Naive B cell (primary cell): ENCODE measurements at places on chromosomes 7 and 10. TPM values are rescaled to one million over a fixed set of nuclear protein-coding genes. Genes with fewer than 3 reads are reported as not detected.

- no peak overlapping the region for H3K27ac ChIP-seq
- no peaks in the 10 kb centered on the region for H3K4me1 ChIP-seq
- peaks cover 5% of the 10 kb centered on the region for H3K27me3 ChIP-seq
- DNase-seq, result no peak
Measured at GRCh38 chr10:43855667-43856210, 207.1 kb upstream of the ZNF32 start.

GRCh38 chr10:129236274-129236691 is 230.8 kb upstream of the MGMT start:
- no peak for DNase-seq
- H3K36me3 ChIP-seq, result no peaks in the 10 kb centered on the region
- no peak overlapping the region for H3K27ac ChIP-seq
- no peaks in the 10 kb centered on the region for H3K27me3 ChIP-seq
- H3K4me3 ChIP-seq, result no peak overlapping the region
- H3K4me1 ChIP-seq, result no peaks in the 10 kb centered on the region

The EPO gene
- not detected for polyA plus RNA-seq

- H3K27me3 ChIP-seq, result peaks cover 47% of the 10 kb centered on the region
- H3K4me3 ChIP-seq, result no peak overlapping the region
- DNase-seq, result no peak
- H3K36me3 ChIP-seq, result no peaks in the 10 kb centered on the region
- H3K27ac ChIP-seq, result no peak overlapping the region
Measured at GRCh38 chr7:44294325-44295069, 30.9 kb downstream of the CAMK2B start.

DNA sequence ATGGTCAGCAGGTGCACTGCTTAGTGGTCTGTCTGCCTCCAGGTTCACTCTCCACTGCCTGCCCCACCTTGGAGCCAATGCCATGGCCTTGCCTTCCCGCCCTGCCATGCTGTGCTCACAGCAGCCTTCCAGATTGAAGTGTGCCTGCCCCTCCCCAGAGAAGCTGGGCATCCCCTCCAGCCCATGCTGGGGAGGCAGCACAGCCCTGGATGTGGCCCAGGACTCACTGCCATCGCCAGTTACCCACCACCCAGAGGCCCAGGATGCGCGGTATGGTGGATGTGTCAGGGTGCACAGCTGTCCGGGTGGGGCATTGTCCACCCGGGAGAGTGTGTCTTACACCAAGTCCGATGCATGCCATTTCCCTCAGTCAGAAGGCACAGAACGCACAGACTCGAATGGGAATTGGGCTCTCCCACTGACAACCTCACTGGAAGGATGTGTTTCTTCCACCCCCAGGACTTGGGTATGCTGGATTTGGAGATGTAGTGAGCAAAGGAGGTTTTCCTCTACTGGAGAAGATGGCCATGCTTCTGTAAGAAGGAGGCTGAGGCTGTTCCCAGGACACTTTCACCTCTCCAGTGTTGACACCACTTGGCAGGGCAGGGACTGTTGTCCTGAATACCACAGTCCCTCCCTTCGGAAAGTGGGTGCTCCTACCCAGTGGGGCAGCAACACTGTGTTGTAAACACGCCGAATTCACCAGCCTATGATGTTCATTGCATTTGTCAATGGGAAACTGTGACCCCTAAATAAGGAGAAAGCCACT is 122.0 kb downstream of the ADARB2 start:
- H3K4me3 ChIP-seq, result no peak overlapping the region
- no peaks in the 10 kb centered on the region for H3K36me3 ChIP-seq
- peaks cover 21% of the 10 kb centered on the region for H3K27me3 ChIP-seq
- peaks cover 4% of the 10 kb centered on the region for H3K4me1 ChIP-seq
- H3K27ac ChIP-seq, result no peak overlapping the region

DNA sequence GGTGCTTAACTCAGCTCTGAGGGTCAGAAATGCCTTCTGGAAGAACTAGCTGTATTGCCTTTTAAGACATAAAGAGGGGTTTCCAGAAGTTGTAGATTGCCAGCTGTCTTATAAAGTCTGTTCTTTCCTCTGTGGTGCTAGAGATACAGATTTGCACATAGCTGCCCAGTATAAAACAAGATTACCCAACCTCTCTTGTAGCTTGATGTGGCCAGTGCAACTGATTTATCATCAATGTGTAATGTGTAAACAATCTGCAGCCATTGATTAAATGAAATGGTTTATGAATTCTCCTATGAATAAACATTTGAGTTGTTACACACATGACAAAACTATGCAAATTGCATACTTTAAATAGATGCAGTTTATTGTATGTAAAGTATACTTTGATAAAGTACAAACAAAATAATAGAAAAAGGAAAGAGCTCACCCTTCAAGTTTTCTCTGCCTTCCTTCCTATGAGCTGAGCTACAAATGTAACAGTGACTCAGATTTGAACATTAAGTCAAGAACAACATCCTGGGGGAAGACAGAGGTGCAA is 195.2 kb downstream of the TMEM26 start:
- peaks cover 34% of the 10 kb centered on the region for H3K27me3 ChIP-seq
- H3K36me3 ChIP-seq, result peaks cover 14% of the 10 kb centered on the region
- no peak for DNase-seq
- no peak overlapping the region for H3K27ac ChIP-seq

The TFEC gene
- 1.5 TPM for polyA plus RNA-seq

- H3K27ac ChIP-seq, result no peak overlapping the region
- no peak overlapping the region for H3K4me3 ChIP-seq
- H3K27me3 ChIP-seq, result peaks cover 53% of the 10 kb centered on the region
- no peaks in the 10 kb centered on the region for H3K4me1 ChIP-seq
- no peak for DNase-seq
Measured at GRCh38 chr10:127833804-127834203, 58.9 kb downstream of the CLRN3 start.

DNA sequence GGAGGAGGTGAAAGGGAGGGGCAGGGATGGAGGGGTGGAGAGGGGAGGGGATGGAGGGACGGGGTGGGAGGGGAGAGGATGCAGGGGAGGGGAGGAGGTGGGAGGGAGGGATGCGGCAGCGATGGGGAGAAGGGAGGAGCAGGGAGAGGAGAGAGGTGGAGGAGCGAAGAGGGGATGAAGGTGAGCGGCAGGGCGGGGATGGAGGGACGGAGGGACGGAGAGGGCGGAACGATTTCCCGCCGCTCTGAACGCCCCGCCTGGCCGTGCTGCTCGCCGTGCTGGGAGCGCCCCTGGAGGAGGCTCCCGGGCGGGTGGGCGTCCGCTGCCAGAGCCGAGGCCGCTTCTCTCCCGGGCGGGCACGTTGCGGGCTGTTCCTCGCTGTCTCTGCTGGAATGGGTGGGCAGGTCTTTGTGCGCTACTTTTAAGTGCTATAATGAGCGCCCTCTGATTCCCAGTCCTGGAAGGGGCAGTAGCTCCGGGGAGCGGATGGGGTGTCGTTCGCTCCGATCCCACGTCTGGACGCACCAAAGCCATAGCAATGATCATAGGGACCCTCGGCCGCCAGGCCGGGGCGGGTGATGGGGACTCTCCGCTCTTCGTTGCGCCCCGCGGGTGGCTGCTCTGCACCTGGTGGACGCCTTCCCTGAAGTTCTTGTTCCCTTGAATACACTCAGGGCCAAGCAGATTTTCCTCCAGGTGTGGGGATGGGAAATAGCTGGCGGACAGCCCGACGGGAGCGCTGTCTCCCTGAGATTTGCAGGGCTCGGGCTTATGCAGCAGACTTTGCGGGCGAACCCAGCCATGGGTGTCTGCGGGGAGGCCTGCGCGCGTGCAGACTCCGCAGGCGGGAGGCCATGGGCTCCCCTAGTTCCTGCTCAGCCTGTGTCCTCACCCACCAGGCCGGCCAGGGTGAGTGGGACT is 81.1 kb upstream of the CPXM2 start:
- H3K4me3 ChIP-seq, result no peak overlapping the region
- H3K27ac ChIP-seq, result no peak overlapping the region
- no peak for DNase-seq
- peaks cover 6% of the 10 kb centered on the region for H3K4me1 ChIP-seq

The SMKR1 gene
- polyA plus RNA-seq, result 1.1 TPM

GRCh38 chr7:44465490-44465889 is 25.0 kb downstream of the NUDCD3 start:
- H3K27me3 ChIP-seq, result no peaks in the 10 kb centered on the region
- no peaks in the 10 kb centered on the region for H3K36me3 ChIP-seq
- DNase-seq, result no peak
- no peak overlapping the region for H3K27ac ChIP-seq
- peaks cover 45% of the 10 kb centered on the region for H3K4me1 ChIP-seq

- no peaks in the 10 kb centered on the region for H3K36me3 ChIP-seq
- no peaks in the 10 kb centered on the region for H3K27me3 ChIP-seq
- no peaks in the 10 kb centered on the region for H3K4me1 ChIP-seq
- DNase-seq, result no peak
Measured at GRCh38 chr7:84175461-84175860, 19.1 kb downstream of the SEMA3A start.

The THSD7A gene
- polyA plus RNA-seq, result not detected

- H3K27me3 ChIP-seq, result peaks cover 45% of the 10 kb centered on the region
- H3K27ac ChIP-seq, result no peak overlapping the region
- H3K4me3 ChIP-seq, result peak overlapping the region; percentile 49
- H3K4me1 ChIP-seq, result no peaks in the 10 kb centered on the region
Measured at GRCh38 chr10:49076741-49077521, 38.4 kb downstream of the VSTM4 start.

- no peaks in the 10 kb centered on the region for H3K27me3 ChIP-seq
- H3K4me3 ChIP-seq, result no peak overlapping the region
- no peaks in the 10 kb centered on the region for H3K4me1 ChIP-seq
- H3K36me3 ChIP-seq, result no peaks in the 10 kb centered on the region
- no peak for DNase-seq
Measured at GRCh38 chr7:139924461-139924860, 95.4 kb downstream of the TBXAS1 start.

The VAX1 gene
- polyA plus RNA-seq, result not detected

DNA sequence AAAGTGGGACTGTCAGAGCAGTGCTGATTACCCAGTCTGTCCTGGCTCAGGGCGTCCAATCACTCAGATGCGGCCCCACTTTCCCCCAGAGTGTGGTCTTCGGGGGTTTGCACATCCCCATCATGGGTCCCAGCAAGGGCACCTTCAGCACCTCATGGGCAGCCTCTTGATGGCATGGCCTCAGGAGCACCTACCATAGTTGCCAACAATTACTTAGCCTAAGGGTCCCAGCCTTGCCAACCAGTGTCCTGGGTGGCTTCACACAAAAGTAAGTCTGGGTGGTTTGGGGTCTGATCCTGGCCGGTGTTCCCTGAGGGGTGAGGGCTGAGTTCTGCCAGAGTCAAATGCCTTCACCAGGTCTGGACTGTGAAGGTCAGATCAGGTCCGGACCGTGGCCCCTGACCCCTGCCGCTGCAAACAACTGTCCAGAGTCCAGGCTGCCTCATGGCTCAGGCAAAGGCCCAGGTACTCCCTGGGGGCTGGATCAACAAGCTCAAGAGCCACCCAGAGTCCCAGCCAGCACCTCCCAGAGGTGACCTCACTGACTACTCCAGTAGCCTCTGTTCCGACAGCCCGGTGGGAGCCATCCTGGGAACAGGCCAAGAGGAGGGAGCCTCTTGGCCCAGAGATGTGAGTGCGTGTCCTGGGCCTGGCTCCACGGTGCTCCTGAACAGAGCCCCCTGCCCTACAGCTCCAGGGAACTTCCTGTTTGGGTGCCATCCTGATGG is 6.2 kb upstream of the MARVELD1 start:
- DNase-seq, result no peak
- H3K4me3 ChIP-seq, result no peak overlapping the region
- no peak overlapping the region for H3K27ac ChIP-seq
- H3K4me1 ChIP-seq, result peaks cover 4% of the 10 kb centered on the region
- H3K36me3 ChIP-seq, result peaks cover 5% of the 10 kb centered on the region

GRCh38 chr7:89661876-89662275 is 492.4 kb upstream of the STEAP1 start:
- H3K4me1 ChIP-seq, result no peaks in the 10 kb centered on the region
- no peaks in the 10 kb centered on the region for H3K36me3 ChIP-seq
- no peak for DNase-seq

The SPAM1 gene
- not detected for polyA plus RNA-seq

DNA sequence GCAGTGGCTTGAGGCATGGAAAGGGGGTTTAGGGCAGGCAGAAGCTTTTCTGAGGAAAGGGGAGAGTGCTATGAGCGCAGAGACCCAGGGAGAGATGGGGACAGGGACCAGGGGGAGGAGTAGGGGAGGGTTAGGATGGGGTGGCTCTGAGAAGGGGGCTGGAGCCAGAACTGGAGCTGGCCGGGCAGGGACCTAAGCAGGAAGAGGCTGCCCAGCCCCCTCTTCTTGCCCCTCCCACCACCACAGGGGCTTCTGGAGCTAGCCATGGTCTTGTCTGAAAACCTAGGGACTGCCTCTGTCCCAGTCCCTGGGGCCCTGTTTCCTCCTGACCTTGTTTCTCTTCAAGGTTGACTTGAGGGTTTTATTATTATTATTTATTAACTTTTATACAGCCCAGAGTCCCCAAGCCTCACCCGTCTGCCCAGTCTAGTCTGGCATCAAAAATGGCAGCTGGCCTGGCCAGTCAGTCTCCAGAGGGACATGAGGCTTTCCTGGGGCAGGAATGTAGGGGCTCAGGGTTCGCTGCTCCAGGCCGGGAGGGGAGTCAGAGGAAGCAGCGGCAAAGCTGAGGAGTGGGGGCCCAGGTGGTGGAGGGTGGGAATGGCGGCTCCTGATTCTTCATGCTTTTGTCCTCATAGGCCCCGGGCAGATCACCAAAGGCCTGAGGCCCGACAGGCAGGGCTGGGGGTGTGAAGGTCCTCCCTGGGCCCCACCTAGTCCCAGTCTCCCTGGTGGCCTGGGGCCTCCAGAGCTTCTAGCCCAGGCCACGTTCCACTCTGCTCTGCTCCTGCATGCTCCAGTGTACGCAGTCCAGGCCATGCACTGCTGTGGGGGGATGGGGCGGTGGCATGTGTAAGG is 5.7 kb downstream of the TRIM8 start:
- peaks cover 82% of the 10 kb centered on the region for H3K4me1 ChIP-seq
- no peaks in the 10 kb centered on the region for H3K36me3 ChIP-seq
- no peak overlapping the region for H3K4me3 ChIP-seq
- H3K27ac ChIP-seq, result no peak overlapping the region
- DNase-seq, result no peak

The VPS37D gene
- not detected for polyA plus RNA-seq

DNA sequence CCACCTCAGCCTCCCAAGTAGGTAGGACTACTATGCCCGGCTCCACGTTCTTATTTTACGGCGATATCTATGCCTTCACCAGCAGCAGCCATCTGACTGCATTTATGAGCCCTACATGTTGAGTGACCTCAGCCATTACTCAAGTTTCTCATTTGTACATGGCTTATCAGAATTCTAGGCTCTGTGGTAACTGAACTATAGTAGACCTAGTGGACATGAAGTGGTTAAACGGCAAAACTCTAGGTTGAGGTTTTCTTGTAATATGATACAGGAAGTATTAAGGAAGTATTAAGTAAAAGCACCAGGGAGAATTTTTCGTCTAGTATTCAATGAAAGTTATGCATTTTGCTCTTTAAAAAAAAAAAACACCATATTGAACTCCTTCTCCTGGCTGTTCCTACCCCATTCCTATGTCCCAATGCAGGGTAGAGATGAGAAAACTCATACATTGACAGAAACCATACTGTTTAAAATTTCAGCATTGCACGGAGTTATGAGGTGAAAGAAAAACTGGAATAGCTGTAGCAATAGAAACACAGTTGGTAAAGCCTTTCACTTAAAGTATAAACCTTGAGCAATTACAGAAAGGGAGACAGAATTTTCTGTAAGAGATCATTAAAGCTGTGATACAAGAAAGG is 39.8 kb upstream of the EPC1 start:
- no peak overlapping the region for H3K27ac ChIP-seq
- no peaks in the 10 kb centered on the region for H3K27me3 ChIP-seq
- no peaks in the 10 kb centered on the region for H3K36me3 ChIP-seq
- no peak for DNase-seq
- H3K4me3 ChIP-seq, result no peak overlapping the region

The AGBL3 gene
- not detected for polyA plus RNA-seq

The PRSS1 gene
- polyA plus RNA-seq, result not detected
